ENCODE measurements at places on chromosomes 6 and 20.
A peak's percentile ranks its signal among the peaks of the same experiment; 100 is the strongest.

- no peak for DNase-seq
These were observed 55.0 kb downstream of the KIF13A start for GRCh38 chr6:17932330-17932852.

GRCh38 chr6:133741375-133741861 is 147.5 kb upstream of the TCF21 start:
- DNase-seq = peak; percentile 36

- DNase-seq = no peak
These were observed 68.1 kb upstream of the PMEPA1 start for GRCh38 chr20:57777911-57778310.

GRCh38 chr20:1866834-1867233 is 28.4 kb upstream of the SIRPA start:
- no peak for DNase-seq

- no peak for DNase-seq
These were observed 298.4 kb downstream of the BCKDHB start for GRCh38 chr6:80404889-80405288.

DNA sequence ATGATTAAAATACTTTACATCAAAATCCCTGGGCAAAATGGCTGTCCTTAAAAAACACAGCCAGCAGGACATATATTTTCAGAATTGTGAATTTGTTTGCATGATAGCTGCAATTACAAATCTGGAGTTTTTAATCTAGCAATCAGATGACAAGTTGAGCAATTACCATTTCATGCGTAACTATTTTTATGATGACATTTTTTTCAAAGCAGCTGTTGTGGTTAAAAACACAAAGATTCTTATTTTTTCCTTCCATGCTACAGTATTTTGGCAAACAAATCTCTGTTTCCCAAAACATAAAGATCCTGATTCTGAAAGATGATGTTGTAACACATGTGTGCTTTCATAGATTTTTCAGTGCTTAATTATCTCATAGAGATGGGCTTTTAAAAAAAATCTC is 90.2 kb downstream of the PHACTR1 start:
- no peak for DNase-seq

- DNase-seq = peak; percentile 97
These were observed at the start of gene FLRT3 for GRCh38 chr20:14337400-14338171. Gene FLRT3 (minus strand): TSS chr20:14337612. CDS start chr20:14327506, 10,106 bp downstream.

- DNase-seq = no peak
These were observed 136.5 kb upstream of the PDE10A start for GRCh38 chr6:165799391-165800153.

- DNase-seq = no peak
These were observed 432.2 kb downstream of the HTR1B start for GRCh38 chr6:77030929-77031674.

- peak; percentile 34 for DNase-seq
These were observed 42.6 kb upstream of the SPDEF start for GRCh38 chr6:34598712-34599111.

DNA sequence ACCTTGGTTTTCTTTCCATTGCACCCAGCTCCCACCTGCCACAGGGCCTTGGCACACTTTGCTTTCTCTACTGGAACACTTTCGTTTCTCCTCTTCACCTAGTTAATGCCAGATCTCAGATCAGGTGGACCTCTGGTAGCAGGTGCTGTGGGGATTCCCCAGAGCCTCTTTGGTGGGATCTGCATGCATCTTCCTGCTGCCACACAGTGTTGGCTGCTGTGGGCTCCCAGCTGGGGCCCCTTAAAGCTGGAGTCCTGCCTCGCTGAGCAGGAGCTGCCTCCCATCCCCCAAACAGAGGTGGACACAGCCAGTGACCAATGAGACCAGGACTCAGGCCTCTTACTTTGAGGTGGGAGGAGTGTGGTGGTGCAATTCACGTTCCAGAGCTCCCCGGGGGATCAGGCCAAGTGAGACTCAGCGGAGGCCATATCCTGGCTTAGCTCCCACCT is 28.4 kb downstream of the CEBPB start:
- no peak for DNase-seq

DNA sequence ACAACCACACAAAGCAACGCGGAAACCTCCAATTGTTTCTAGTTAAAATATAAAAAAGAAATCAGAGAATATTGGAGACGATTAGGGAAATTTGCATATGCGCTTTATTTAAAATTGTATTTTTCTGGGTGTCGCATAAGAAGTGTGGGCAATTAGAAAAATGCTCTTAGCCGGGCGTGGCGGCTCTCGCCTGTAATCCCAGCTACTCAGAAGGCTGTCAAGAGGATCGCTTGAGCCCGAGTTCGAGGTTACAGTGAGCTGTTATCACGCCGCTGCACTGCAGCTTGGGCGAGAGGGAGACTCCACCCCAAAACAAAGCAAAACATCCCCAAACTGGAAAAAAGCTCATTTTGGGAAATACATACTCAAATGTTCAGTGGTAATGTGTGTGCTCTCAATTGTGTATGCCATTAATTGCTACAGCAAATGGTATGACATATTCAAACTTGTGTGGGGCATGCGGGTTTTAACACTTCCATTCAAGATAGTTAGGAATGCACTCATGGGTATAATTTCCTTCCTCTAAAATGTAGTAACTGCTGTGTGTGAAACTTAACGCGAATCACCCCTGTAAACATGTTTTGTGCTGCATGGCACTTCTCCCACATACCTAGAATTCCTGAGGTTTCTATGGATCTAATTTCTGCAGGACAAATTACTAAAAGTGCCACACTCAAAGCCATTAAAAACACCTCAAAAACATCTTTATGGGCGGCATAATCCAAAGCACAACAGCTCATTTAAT is 54.7 kb upstream of the HFE start:
- no peak for DNase-seq

GRCh38 chr6:45681860-45682511 is 304.3 kb upstream of the SUPT3H start:
- DNase-seq = no peak

- no peak for DNase-seq
These were observed 24.7 kb downstream of the GJA1 start for GRCh38 chr6:121460170-121460569.

GRCh38 chr20:20664795-20665589 is 47.5 kb downstream of the RALGAPA2 start:
- peak; percentile 81 for DNase-seq

Data from Ammon's horn (tissue), 1 donor.